ENCODE measurements at places on chromosomes 5 and 9.

- DNase-seq, result no peak
Measured at GRCh38 chr9:128714586-128715435, 9.1 kb downstream of the ZDHHC12 start.

GRCh38 chr9:133117271-133118178 lies 3.5 kb downstream of the RALGDS start:
- no peak for DNase-seq

DNA sequence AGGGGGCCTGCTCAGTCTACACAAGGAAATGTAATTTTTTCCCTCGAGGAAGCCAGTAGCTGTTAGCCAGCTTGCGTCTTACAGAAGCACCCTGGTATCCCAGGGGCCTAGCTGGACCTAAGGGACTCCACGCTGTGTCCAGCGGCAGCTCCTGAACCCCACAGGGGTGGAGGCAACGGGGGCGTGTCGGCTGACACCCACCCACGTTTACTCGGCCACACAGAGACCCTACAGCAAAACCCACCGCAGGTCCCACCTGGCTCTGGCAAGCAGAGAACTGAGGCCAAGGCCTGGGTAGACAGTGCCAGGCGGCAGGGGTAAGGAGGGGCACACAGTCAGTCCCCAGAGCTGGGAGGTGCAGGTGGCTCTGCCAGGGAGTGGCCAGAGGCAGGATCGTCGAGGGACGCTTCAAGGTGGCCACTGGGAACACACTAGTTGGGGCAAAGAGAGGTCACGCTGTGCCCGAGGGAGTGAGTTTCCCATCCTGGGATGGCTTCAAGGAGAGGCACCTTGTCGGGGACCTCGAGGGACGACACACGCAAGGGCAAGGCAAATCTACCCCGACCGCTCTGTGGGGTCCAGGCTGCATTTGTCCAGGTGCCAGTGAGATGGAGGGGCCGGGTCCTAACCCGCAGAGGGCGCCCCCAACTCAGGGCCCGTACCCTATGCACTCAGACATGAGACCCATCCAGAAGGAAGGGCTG lies 20.7 kb downstream of the BRD3OS start:
- DNase-seq, result no peak

DNA sequence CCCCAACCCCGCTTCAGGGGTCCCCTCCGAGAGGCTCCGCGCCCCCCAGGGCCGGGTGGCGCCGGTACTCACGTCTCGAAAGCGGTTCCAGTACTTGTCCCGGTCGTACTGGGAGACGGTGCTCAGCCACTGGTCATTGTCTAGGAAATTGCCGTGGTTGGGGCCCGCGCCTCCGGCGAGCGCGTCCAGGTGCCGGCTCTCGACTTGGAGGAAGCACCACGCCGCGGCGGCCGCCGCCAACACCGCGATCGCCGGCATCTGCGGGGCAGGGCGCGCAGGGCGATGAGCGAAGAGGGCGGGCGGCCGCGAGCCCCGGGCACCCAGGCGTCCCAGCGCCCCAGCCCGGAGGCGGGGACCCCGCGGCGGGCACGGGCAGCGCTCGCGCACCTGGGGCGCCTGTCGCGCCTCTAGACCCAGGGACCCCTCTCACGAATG lies 808 bp downstream of the SPOCK1 start:
- DNase-seq, result no peak

- no peak for DNase-seq
Measured at GRCh38 chr5:150531686-150532085, 23.8 kb downstream of the NDST1 start.

- no peak for DNase-seq
Measured at GRCh38 chr9:88733651-88734421, 198.9 kb downstream of the NXNL2 start.

DNA sequence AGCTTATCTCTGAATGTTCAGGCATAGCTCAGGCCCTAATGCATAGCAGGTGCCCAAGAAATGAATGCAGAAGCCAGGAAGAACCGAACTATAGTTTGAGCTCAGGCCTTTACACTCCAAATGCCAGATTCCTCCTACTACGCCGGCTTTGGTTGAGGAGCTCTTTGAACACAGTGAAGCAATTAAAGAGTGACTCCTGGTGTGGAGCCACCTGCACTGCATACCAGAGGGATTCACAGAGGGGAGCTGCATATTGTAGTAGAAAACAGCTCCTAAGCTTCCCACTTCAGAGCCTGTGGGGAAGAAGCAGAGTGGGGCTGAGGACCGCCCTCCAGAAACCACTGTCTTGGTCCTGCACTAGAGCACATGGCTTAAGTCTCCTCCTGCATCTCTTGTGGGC lies 14.5 kb upstream of the KCNMB1 start:
- no peak for DNase-seq

DNA sequence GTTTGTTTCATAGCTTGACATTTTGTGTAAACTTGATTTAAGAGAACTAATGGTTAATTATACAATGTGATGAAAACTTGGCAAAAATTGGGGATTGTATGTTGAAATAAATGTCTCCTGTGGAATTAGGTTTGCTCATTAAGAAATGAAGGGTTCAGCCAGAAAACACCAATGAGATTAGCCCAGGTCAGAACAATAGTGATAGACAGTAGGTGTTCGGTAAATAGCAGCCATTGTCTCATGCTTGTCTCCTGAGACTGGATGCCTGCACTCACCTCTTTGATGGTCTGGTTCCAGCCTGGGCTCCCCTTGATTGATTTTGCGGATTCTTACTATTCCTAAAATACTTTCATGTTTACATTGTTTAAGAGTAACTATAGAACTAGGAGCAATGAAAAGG lies 135.5 kb downstream of the FBN2 start:
- DNase-seq, result no peak

DNA sequence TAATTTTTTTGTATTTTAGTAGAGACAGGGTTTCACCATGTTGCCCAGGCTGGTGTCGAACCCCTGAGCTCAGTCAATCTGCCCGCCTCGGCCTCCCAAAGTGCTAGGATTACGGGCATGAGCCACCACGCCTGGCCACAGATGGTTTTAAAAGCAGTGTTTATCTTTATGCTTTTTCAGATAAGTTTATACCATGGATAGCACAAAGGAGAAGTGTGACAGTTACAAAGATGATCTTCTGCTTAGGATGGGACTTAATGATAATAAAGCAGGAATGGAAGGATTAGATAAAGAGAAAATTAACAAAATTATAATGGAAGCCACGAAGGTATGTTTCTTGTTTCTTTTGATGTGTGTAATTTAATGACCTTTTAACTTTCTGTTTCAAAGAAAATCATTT lies 35.1 kb downstream of the POLK start:
- DNase-seq, result no peak

DNA sequence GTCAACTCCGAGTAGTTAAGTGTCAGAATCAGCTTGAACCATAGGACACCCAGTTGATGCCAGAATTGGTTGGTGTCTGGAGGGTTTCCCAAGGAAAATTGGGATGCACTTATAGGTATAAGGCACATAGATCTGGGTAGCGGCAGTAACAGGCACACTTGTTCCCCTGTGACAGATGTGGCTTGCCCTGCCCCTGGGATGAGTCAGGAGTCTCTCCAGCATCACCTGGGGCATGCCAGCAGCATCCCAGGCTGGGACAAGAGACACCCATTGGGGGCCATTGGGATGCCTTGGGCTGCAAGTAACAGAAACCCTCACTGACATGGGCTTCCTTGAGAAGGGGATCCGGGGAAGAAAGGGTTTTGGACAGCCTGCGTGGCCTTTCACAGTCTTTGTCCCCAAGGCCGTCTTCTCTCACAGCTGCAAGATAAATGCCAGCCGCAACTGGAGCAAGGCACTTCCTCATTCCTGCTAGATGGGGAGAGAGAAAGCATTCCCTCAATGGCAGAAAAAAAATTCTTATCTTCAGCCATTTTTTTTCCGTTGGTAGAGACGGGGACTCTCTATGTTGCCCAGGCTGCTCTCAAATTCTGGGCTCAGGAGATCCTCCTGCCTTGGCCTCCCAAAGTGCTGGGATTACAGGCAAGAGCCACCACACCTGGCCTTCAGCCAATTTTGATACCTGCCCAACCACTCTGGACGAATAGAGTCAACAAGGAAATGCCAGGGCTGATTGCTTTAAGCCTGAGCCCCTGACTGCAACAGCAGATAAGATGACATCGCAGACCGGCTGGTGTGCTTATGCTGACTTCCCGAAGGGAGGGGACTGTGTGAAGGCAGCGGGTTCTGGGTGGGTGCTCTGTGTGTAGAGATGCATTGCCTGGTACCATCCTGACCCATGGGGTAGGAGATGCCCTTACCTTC lies 13.3 kb upstream of the RNF130 start:
- no peak for DNase-seq

GRCh38 chr5:151014680-151015343 lies 5.6 kb upstream of the GPX3 start:
- DNase-seq, result no peak

GRCh38 chr9:130823435-130823834 lies 11.6 kb upstream of the ABL1 start:
- DNase-seq, result no peak

DNA sequence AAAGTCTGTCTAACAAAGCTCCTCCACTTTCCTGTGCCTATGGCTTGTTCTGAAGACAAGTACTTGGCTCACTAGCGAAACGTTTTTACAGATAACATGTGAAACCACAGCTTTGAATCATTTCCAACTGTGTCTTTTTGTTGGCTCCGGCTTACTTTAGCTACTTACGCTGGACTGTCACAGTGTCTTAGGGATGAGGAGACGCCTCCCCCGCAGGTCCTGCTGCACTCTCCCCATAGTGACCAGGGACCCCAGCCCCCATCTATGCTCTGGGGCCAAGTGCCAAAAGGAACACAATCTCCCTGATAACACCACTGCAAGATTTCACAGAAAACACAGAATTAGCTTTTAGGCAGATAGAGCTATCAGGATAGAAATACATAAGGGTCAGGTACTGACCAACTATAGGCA lies 219.1 kb downstream of the ADAMTS6 start:
- DNase-seq, result no peak

- peak; percentile 73 for DNase-seq
Measured at GRCh38 chr9:136686794-136687711, at the start of gene AGPAT2. AGPAT2 (minus strand) TSS chr9:136687457; CDS start chr9:136687357, 100 bp downstream.

- DNase-seq, result no peak
Measured at GRCh38 chr9:121786543-121786948, 135.1 kb downstream of the DAB2IP start.

DNA sequence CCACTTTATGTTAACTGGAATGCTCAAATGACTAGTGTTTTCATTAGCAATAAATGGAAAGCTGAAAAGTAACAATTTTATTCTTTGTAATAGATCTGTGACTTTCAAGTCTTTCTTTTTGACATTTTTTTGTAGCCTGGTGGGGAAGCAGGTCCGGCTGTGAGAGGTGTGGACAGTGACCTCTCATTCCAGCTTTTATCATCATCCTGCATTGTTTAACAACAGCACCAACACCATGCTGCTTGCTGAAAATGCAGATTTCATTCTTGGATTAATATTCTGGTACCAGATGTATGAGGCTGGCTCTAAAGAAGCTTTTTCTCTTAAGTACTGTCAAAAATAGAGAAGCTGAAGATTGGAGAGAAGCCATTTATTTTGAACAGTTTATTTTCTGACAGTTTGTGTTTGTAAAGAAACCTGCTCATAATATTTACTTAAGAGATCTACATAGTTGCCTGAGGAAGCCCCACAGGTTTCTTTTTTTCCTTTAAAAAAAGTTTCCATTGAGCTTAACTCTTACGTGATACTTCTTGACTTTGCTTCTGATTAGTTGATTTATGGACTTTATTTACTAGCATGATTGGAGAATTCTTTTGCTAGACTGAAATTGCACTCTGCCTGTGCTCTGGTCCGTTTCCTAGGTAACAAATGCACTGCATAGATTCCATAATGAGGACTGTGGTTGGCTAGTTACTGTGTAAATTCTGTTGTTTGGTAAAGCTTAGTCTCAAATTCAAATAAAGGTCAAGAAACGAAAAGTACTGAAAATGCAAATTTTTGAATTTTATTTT lies 3.4 kb downstream of the KIAA1958 start:
- no peak for DNase-seq

GRCh38 chr5:119301210-119301609 lies 54.6 kb upstream of the TNFAIP8 start:
- DNase-seq, result no peak

DNA sequence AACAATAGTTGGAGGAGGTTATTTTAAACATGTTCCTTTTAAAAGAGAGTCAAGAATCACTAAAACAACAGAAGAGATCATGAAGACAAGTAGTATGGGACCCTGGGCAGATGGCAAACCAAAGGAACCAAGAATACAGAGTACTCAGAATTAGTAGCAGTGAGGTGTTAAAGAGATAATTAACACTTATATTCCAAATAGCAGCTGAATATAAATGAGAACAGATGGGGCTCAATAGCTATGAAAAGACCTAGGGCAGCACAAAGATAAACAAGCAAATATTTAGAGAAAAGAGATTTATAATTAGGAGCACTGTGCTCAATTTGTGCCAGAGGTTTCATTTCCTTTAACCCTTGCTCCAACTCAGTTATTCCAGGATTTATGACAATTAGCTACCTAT lies 159.1 kb downstream of the FAM114A2 start:
- no peak for DNase-seq

GRCh38 chr5:95599252-95599651 lies 20.6 kb upstream of the GPR150 start:
- no peak for DNase-seq

GRCh38 chr9:129909851-129910250 lies 74.6 kb downstream of the USP20 start:
- no peak for DNase-seq

- no peak for DNase-seq
Measured at GRCh38 chr9:104772714-104773510, 9.0 kb downstream of the NIPSNAP3B start.

GRCh38 chr9:28215536-28216299 lies 642.4 kb upstream of the C9orf72 start:
- no peak for DNase-seq

GRCh38 chr9:128629852-128630545 lies 26.6 kb downstream of the DYNC2I2 start:
- DNase-seq, result no peak

- DNase-seq, result no peak
Measured at GRCh38 chr5:34583167-34583566, 73.0 kb upstream of the RAI14 start.

DNA sequence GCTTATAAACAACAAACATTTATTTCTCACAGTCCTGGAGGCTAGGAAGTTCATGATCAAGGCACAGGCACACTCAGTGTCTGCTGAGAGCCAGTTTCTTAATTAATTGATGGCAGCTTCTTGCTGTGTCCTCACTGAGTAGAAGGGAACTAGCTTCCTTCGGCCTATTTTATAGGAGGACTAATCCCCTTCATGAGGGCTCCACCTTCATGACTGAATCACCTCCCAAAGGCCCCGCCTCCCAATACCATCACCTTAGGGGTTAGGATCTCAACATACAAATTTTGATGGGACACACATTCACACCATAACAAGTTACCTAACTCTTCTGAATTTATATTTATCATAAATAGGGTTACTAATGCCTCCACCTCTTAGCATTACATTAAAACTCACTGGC lies 129.8 kb downstream of the GNAQ start:
- no peak for DNase-seq

- DNase-seq, result no peak
Measured at GRCh38 chr5:175047048-175047447, 322.7 kb downstream of the MSX2 start.

- DNase-seq, result no peak
Measured at GRCh38 chr5:65480306-65480865, 1.3 kb downstream of the ADAMTS6 start.

GRCh38 chr5:1666812-1667588 lies 132.6 kb downstream of the MRPL36 start:
- DNase-seq, result no peak

Measured in stimulated activated CD4-positive, alpha-beta T cell treated with anti-CD3 and anti-CD28 coated beads, Interleukin-4, amount 100 ng/mL, for 4 hours (primary cell).